ENCODE measurements at places on chromosomes 1 and 21. TPM values are rescaled to one million over a fixed set of nuclear protein-coding genes. Genes with fewer than 3 reads are reported as not detected.

The TTLL10 gene
- polyA plus RNA-seq = not detected

The POGK gene
- 19.1 TPM for polyA plus RNA-seq

The MTARC2 gene
- not detected for polyA plus RNA-seq

The LMOD1 gene
- not detected for polyA plus RNA-seq

The NUP133 gene
- polyA plus RNA-seq = 19.9 TPM

The GJB4 gene
- not detected for polyA plus RNA-seq

The CCDC30 gene
- 0.58 TPM for polyA plus RNA-seq

The TRABD2B gene
- polyA plus RNA-seq = not detected

The CLCA1 gene
- polyA plus RNA-seq = not detected

- H3K4me1 ChIP-seq = no peaks in the 10 kb centered on the region
- no peak for DNase-seq
Observed at GRCh38 chr1:217249857-217250256, 381.0 kb downstream of the GPATCH2 start.

GRCh38 chr21:14080040-14080763 lies 130.6 kb downstream of the LIPI start:
- no peak overlapping the region for H3K27ac ChIP-seq
- no peak for DNase-seq
- no peaks in the 10 kb centered on the region for H3K27me3 ChIP-seq
- no peaks in the 10 kb centered on the region for H3K4me1 ChIP-seq
- H3K36me3 ChIP-seq = no peaks in the 10 kb centered on the region
- H3K4me3 ChIP-seq = no peak overlapping the region

- peak overlapping the region; percentile 74 for H3K27ac ChIP-seq
- no peaks in the 10 kb centered on the region for H3K36me3 ChIP-seq
- H3K4me3 ChIP-seq = peak overlapping the region; percentile 25
Observed at GRCh38 chr1:116504308-116505156, 66.3 kb downstream of the CD58 start.

DNA sequence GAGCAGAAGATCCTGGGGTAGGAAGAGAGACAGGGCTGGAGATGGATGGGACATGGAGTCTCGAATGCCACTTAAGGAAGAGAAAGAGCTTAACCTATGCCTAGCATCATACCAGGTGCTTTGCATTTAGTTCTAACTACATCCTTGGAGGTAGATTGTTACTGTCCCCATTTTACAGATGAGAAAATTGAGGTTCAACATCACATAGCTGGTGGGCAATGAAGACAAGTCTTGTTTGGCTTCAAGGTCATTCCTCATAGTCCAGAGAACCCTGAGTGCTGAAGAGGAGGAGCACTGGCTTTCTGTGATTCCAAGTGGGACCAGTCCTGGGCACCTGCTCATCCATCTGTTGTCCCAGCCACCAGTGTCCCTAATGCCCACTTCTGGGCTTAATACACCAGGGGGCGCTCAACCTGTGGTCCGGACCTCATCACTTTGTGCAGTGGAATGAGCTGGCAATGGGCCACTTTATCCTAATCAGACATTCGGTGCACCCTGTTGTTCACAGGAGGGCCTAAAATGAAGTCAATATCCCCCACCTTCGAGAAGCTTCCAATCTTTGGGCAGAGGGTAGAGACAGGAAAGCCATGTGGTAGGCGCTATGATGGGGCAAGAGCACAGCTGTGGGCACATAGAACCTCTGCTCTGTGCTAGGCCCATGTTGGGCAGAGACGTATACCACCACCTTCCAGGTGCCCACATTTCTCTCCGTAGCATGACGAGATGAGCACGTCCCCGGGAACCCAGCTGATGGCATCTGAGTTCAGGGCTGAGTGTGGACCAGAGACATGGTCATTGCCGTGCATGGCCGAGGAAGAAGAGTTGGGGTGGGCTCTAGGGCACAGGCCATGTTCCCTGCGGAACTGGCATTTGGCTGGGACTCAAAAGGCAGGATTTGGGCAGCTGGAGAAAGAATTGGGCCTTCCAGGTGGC lies 9.2 kb downstream of the RPS6KA1 start:
- no peaks in the 10 kb centered on the region for H3K36me3 ChIP-seq
- H3K4me1 ChIP-seq = peaks cover 84% of the 10 kb centered on the region
- H3K27me3 ChIP-seq = no peaks in the 10 kb centered on the region
- H3K27ac ChIP-seq = no peak overlapping the region
- H3K4me3 ChIP-seq = no peak overlapping the region

DNA sequence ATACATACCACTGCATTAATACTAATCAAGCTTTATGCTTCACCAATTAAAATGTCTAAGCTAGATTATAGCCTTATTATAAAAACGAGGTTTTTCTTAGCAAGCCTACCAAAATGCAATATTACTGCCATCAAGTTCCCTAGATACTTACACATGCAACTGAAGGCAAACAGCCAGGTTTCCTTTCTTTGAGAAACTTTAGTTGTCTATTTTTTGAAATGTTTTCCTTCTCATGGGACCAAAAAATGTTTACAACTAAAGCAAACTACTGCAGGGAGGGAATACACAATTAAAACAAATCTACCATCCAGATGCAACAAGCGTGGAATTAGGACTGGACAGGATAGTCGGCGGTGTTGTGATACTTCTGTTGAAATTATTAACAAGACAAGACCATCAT lies 1.3 kb downstream of the ZNF644 start:
- no peaks in the 10 kb centered on the region for H3K36me3 ChIP-seq
- H3K4me3 ChIP-seq = peak overlapping the region; percentile 95
- H3K4me1 ChIP-seq = peaks cover 69% of the 10 kb centered on the region
- no peak for DNase-seq
- H3K27ac ChIP-seq = peak overlapping the region; percentile 97

GRCh38 chr1:154860156-154860870 lies 9.8 kb downstream of the KCNN3 start:
- DNase-seq = no peak
- no peaks in the 10 kb centered on the region for H3K27me3 ChIP-seq
- H3K36me3 ChIP-seq = no peaks in the 10 kb centered on the region
- no peak overlapping the region for H3K4me3 ChIP-seq
- peak overlapping the region; percentile 2 for H3K27ac ChIP-seq

DNA sequence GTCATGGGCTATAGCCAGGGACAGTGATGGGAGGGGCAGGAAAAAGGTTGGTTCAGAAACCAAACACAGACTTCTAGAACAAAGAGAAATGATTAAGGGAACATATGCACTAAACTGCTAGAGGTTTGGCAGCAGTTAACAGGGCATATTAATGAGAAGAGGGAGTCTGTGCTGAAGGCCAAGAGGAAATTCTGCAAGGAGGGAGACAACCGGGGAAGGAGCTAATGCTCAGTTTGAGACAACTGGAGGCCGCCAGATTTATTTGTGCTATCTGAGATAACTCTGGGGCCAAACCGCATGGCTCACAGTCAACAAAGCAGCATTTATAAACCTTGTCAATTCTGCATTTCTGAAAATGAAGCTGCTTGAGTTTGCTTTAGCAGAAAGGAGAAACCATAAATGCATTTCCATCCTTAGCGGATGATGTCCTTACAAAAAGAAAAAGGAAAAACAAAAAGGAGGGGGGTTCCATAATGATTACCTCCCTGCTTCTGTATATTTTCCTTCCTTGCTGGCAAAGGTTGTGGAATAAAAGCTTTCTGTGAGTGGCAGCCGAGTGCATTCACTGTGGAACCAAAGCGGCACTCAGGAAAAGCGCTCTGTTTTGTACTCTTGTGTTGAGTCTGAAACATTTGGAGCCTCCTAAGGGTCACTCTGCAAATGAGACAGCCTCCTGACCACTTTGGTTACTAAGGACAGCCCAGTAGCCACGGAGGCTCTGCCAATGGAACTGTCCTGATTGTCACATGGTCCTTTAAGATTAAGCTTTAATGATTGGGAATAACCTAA lies 70.3 kb downstream of the SIM2 start:
- no peak for DNase-seq
- no peaks in the 10 kb centered on the region for H3K27me3 ChIP-seq
- H3K27ac ChIP-seq = no peak overlapping the region
- H3K4me3 ChIP-seq = no peak overlapping the region
- no peaks in the 10 kb centered on the region for H3K36me3 ChIP-seq

DNA sequence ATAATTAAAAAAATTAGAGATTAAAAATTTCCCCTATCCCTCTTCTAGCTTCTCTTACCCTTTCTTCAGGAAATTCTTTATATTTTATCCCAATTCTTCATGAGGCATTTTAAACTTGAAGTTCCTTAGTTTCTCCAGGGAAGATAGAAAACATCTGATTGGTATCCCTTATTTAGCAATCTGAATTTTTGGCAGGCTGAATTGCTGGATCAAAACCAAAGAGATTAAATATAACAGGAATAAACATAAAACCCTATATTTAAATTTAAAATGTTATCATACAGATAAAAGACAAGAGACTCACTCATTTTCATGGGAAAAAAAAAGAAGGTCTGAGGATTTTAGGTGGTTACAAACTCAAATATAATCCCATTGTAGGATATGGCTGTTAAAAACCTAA lies 204.2 kb downstream of the CHRM3 start:
- DNase-seq = no peak
- H3K4me1 ChIP-seq = peaks cover under 1% of the 10 kb centered on the region
- H3K36me3 ChIP-seq = no peaks in the 10 kb centered on the region
- H3K27ac ChIP-seq = no peak overlapping the region

GRCh38 chr1:227729881-227730629 lies 5.0 kb downstream of the JMJD4 start:
- peak; percentile 61 for DNase-seq
- H3K36me3 ChIP-seq = no peaks in the 10 kb centered on the region
- H3K4me3 ChIP-seq = no peak overlapping the region

- no peaks in the 10 kb centered on the region for H3K27me3 ChIP-seq
- no peaks in the 10 kb centered on the region for H3K36me3 ChIP-seq
- no peak overlapping the region for H3K4me3 ChIP-seq
- no peak for DNase-seq
- no peaks in the 10 kb centered on the region for H3K4me1 ChIP-seq
Observed at GRCh38 chr1:220500372-220500771, 27.6 kb upstream of the MARK1 start.

DNA sequence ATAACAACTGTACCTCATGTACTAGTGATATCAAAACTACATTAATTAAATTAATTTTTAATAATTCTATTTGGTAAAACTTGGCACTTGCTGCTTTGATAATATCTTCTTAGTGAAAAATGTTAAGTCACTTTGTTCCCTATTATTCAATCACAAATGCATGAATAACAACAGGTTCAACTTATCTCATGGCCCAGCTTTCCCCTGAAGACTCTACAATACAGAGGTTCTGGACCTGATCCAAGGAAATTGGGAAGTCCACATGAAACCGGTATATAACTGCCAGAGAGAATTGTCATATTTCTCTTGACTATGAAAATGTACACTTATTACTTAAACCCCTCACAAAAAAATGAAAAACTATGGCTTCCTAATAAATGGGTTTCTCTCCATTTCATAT lies 33.9 kb upstream of the PTPRC start:
- H3K27me3 ChIP-seq = no peaks in the 10 kb centered on the region
- H3K4me3 ChIP-seq = no peak overlapping the region
- no peak overlapping the region for H3K27ac ChIP-seq
- no peaks in the 10 kb centered on the region for H3K36me3 ChIP-seq

DNA sequence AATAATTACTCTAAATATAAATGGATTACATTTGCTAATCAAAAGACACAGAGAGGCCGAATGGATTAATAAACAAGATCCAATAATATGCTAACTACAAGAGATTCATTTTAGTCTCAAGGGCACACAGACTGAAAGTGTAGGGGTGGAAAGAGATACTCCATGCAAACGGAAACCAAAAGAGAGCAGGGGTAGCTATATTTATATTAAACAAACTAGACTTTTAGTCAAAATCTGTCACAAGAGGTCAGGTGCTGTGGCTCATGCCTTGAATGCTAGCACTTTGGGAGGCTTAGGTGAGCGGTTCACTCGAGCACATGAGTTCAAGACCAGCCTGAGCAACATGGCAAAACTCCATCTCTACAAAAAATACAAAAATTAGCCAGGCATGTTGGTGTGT lies 33.6 kb upstream of the DISP1 start:
- no peak for DNase-seq
- no peaks in the 10 kb centered on the region for H3K36me3 ChIP-seq
- no peak overlapping the region for H3K27ac ChIP-seq
- H3K4me3 ChIP-seq = no peak overlapping the region

DNA sequence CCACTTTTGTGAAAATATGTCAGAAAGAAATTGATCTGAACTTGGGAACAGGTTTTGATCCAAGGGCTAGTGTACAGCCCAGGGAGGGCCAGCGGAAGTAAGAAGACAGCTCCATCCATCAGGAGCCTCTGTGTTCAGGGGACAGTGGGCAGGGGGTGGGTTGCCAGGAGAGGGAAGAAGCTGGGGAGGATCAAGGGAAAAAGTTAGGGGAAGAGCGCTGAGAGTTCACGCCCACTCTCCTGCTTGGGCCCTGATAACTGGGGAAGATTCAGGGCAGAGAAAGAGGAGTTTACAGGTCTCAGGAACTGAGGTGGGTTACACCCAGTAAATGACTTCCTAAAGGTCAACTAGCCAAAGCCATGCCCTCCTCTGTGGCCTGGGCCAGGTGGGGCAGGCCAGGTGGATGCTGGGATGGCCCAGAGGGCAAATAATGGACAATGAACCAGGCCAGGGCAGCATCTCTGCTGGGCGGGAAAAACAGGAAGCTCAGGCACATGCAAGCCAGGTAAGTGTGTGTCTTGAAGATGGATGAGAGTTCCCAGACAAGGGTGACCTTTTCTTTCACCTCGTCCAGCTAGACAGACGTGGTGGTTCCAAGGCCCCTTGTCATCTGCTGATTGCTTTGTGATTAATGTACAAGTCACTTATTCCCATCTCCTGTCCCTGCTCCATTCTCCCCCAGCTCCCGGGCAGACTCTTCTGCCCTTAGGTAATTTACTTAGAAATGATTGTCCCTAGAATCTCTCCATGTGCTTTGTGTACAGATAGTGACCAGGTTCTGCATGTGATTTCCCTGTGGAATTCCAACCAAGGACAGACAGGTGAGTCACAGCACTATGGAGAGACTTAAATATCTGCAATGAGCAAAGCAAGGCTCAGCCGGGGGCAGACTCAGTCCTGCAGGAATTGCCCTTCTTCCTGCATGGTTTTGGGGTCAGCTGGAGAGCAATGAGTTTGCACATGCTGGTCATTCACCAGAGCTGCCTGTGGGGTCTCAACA lies 57.0 kb downstream of the MDM4 start:
- H3K27me3 ChIP-seq = no peaks in the 10 kb centered on the region

DNA sequence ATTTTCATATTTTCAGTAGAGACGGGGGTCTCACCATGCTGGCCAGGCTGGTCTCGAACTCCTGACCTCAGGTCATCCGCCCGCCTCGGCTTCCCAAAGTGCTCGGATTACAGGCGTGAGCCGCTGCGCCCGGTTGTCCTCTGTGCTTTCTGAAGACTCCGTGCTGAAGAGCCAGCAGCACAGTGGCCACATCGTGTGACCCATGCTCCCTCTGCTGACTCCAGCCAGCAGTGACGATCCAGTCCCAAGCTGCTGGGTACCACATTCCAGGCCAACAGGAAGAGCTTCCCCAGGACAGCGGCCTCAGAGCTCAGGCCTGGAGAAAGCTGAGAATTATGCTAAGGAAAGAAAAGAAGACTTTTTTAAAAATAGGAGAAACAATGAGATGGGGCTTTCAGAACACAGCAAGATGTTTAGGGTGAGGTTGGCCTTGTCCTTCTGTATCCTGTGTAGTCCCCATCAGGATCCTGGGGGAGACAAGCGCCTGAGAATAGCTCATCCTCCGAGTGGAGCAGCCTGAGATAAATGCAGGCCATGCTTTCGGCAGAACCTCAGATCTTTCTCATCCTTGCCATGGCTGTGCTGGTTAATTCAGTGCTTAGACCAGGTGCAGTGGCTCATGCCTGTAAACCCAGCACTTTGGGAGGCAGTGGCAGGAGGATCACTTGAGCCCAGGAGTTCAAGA lies 207.1 kb downstream of the SLC35F3 start:
- no peaks in the 10 kb centered on the region for H3K4me1 ChIP-seq
- no peak for DNase-seq
- H3K27ac ChIP-seq = no peak overlapping the region
